Hippocampal formation (tissue), 2 donors: ENCODE measurements at places on chromosomes 4 and X.

DNA sequence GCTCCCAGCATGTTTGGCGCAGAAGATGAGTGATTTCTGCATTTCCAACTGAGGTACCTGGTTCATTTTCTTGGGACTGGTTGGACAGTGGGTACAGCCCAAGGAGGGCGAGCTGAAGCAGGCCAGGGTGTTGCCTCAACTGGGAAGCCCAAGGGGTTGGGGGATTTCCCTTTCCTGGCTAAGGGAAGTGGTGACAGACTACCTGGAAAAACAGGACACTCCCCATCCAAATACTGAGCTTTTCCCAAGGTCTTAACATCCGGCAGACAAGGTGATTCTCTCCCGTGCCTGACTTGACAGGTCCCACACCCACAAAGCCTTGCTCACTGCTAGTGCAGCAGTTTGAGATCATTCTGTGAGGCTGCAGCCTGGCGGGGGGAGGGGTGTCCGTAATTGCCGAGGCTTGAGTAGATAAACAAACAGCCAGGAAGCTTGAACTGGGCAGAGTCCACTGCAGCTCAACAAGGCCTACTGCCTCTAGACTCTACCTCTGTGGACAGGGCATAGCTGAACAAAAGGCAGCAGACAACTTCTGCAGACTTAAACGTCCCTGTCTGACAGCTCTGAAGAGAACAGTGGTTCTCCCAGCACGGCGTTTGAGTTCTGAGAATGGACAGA, 307.7 kb upstream of the ARSJ start:
- DNase-seq, result no peak

DNA sequence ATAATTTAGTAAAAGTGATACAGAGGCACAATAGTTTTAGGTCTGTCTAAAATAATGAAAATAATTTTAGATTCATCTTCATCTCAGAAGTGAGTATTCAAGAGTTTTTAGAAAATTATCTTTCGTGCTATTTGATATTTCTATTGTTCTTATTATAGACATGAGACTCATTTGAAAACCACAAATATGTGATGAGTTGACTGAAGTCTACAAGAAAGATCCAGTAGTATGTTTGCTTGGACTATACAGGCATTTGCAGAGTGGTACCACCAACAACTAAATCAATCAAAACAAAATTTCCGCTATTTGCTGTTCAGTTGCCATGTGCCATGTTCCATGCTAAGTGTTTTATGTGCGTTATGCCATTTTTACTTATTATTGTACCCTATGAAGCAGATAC, 1318.5 kb downstream of the STIM2 start:
- no peak for DNase-seq

DNA sequence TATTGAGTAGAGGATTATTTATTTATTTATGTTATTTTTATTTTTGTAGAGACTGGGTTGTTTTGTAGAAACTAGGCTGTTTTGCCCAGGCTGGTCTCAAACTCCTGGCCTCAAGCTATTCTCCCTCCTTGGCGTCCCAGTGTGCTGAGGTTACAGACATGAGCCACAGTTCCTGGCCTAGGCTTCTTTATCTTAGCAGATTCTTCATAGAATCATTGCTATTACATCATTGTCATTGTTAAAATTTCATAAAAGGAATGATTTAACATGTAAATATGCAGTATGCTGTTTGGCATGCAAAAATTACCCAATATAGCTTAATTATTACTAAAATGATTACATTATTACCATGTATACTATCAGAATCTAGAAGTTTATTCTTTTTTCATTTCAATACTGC, 24.2 kb downstream of the SULT1E1 start:
- no peak for DNase-seq

DNA sequence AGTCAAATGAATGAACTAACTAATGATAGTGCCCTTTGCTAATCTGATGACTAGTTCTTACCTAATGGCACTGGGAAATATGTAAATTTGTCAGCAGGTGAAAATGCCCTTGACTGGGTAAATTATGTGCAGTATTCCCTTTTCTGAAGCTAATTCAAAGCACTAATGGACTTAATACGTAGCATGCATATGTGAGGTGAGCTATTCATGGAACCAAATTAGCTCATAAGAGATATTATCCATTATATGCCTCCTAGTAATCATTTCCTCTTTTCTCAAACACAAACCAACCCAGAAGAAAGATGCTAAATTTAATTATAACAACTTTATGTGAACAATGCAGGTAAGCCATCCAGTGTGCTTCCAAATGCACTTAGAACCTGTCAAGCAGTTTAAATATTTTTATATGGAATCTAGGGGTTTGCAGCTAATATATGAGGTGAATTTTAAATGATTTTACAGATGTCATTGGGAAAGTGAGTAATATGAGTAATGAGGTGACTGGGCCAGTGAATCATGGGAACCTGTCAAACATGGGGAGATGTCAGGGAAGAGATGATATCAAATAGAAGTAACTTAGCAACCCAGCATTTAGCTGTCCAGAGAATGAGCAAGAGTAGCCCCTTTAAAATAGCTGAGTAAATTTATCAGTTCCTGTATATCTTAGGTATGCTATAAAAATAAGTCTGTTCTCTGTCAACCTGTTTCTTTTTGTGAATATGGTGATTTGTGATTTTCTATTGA, 315.0 kb downstream of the AFF2 start:
- DNase-seq, result no peak

DNA sequence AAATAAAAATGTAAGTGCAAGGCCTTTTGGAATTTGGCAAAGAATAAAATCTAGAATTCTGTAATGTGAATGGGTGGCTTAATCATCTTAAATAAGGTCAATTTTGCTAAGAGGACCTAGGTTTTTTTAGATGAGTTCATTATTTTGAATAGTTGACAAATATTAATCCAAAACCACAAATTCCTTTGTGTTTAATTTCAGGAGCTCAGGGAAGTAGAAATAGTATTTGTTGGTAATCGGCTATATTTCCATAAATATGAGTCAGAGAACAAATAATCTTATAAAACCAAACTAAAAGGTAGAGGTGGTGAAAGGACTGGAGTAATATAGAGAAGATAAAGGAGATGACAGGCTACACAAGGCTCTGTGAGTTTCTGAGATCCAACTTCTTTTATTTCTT, 190.4 kb upstream of the TLL1 start:
- DNase-seq, result no peak

DNA sequence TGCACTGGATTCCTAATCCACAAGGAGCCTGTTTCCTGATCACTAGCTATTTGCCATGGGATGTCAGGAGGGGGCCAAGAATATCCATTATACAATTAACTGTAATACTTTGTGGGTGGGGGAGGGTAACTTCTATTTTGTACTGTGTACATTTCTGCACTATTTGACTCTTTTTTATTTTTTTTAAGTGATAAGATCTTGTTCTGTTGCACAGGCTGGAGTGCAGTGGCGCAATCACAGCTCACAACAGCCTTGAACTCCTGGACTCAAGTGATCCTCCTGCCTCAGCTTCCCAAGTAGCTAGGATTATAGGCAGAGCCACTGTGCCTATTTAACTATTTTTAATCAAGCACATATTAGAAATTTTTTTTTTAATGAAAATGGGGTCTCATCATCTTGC, 134.1 kb downstream of the ELOVL6 start:
- no peak for DNase-seq

DNA sequence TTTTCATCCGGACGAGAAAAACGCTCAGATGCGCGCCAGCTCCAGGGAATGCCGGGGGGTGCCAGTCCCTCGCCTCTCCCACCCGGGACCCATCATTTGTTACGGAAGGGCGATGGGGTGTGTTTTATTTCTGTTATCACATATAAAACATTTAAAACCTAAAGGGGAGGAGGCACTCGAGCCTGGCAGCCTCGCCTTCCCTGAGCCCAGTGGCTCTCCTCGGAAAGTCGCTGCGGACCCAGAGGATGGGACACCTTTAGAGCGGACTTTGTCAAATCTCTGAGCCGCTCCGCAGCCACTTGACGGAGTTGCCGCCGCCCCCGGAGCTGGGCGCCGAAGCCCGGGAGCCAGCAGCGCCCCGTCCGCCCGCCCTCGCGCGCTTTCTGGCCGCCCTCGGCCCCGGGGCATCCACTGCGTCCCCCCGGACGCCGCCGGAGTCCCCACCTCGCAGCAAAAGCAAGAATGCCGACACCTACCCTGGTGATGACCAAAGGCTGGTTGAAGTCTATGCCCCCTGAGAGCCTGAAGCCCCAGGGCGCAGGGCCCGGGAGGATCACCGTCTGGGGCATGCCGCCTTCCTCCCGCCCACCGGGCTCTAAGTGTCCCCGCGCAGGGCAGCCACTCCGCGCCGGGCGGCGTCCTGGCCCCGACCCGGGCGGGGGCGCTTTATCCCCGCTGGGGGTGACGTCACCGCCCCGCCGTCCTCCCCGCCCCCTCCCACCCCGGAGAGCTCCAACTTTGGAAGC, at the start of gene PDLIM3:
TSS of gene PDLIM3 (minus strand) at position 642 of the 746 bp plus-strand sequence. CDS start at position 569, 73 bp downstream.
- DNase-seq, result peak; percentile 58

DNA sequence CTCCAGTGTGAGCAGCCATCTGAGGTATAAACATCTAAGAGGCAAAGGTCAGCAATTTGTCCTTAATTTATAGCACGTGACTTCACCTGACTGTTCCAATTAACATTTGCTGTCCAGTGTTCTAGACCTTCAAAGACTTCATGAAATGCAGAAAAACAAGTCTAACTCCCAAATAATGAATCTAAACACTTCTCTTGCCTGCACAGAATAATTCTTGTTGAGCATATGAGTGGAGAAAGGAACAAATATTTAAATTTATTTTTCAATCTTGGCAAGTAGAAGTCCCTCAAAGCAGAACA, 12.0 kb downstream of the RFC1 start:
- DNase-seq, result no peak

GRCh38 chr4:86586626-86587380, 7.3 kb upstream of the PTPN13 start:
- no peak for DNase-seq

GRCh38 chrX:109601486-109601885, 23.5 kb downstream of the KCNE5 start:
- no peak for DNase-seq

GRCh38 chr4:108361446-108361820, 192.7 kb upstream of the LEF1 start:
- no peak for DNase-seq

GRCh38 chr4:77152421-77152820, 4.6 kb upstream of the CCNG2 start:
- DNase-seq, result no peak

- DNase-seq, result no peak
Observed at GRCh38 chr4:87354168-87355102, 31.8 kb upstream of the HSD17B13 start.

DNA sequence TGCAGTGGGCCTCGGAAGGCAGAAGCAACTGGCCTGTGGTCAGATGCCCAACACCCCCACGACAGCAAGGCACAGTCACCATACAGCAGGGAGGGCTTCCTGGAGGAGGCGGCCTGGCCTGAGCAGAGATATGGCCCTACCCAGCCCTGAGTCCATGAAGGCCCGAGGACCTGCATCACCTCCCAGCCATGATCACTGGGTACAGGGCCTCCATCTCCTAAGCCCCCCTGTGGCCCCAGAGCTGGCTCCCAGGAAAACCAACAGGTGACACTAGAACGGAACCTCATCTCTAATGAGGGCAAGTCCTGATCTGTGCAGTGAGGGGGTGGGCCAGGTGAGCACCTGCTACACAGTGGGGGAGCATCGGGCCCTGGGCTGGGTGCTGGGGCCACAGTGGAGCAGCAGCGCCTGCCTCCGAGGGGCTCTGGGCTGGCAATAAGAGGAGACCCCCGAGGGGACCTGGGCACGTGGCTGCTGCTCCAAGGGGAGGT, 26.2 kb upstream of the MXD4 start:
- DNase-seq, result no peak

GRCh38 chr4:169604903-169605331, 7.5 kb downstream of the NEK1 start:
- DNase-seq, result no peak

- DNase-seq, result no peak
Observed at GRCh38 chr4:36209941-36210649, 34.2 kb downstream of the ARAP2 start.
